GM12864 (cell line): ENCODE measurements at places on chromosomes 7 and 10.

GRCh38 chr7:37346761-37347160, 101.9 kb downstream of the ELMO1 start:
- no peak for DNase-seq

- no peak for DNase-seq
Observed at GRCh38 chr7:100856871-100857282, 4.4 kb downstream of the SLC12A9 start.

DNA sequence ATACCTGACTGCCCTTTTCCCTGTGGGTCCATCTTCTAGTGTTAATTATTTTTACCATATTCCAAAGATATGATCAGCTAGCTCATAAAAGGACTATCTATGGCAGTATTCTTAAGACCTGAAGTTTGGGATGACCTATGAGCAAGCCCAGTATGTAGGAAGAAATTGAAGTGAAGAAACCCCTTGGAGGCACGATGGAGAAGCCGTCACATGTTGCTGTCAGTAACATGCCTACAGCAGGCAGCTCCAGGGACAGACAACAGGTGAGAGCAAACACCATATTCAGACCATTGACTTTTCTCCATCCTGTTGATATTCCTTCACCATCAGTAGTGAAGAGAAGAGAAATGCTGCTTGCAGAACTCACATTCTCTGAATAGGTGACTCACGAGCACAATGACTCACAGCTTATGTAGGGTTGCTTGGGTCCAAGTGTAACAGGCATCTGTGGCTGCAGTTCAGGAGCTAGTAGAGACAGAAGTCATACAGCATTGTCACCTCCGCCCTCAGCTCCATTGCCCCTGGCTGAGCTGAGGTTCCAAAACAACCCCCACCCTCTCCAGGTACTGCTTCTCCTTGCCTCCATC, 8.4 kb upstream of the LYZL2 start:
- no peak for DNase-seq

GRCh38 chr10:49560526-49560925, 21.6 kb upstream of the ERCC6 start:
- no peak for DNase-seq

- no peak for DNase-seq
Observed at GRCh38 chr7:75630549-75630948, 108.2 kb downstream of the HIP1 start.

DNA sequence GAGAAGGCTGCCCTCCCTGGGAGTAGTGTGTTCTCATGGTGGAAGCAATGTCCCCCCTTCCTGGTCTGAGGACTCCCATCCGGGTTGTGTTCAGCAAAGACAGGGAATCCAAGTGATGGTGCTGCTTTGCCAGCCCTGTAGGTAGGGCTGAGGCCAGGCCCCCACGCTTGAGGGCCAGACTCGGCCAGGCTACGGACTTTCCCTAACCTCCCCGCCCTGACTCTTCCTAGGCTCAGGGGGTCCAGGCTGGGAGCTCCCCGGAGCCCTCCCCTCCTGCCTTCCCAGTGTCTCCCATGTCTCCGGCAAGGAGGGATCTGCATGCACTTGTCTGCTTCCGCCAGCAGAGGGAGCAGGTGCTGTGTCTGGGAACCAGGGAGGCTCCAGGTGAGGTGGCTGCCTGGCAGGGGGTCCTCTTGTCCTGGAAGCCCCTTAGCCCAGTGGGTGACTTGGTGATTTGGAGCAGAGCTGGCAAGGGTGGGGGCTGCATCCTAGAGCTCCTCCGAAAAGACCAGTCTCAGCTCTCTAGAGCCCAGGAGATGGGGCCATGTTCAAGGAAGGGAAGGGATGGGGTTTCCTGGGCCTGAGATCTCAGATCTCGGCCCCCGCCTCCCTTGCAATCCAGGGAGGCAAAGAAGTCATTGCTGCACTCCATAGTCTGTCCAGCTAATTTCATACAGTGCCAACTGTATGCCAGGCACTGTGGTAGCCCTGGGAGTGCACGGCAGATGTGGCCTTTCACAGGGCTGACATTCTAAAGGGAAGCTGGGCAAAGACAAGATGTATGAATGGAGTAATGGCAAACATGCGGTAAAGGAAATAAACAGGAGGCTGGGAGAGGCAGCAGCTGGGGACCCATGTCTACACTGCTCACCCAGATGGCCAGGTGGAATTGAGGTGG, 20.3 kb upstream of the SFRP5 start:
- DNase-seq: no peak

DNA sequence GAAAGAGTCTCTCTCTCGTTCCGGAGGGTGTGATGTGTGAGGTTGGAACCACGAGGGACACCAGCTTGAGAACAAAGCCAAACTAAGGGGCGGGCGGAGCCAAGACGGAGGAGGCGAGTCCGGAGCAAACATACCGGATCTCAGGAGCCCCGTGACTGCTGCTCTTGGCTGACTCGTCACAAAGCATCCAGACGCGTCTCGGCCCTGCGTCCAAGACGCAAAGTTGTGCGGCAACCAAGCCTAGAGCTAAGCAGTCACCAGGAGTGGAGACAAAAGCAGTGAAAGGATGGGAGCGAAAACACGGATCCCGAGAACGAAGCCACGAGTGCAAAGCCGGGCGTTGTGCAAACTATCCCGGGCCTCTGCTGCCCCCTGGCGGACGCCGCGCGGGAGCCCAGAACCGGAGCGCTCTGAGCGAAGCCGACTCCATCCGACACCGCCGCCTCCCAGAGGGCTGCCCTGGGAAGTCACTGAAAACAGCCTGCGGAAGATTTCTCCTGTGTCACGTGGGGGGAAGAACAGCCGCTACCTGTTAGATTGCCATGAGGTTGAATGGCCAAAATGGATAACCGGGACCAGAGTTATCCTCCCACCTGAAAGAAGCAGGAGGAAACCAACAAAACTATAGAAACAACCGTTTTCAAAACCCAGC, 46.4 kb upstream of the TMEM72 start:
- no peak for DNase-seq
